Keratinocyte (primary cell): ENCODE measurements at places on chromosomes 16 and 17.

- H3K27ac ChIP-seq = no peak overlapping the region
- no peaks in the 10 kb centered on the region for H3K4me1 ChIP-seq
- no peaks in the 10 kb centered on the region for H3K27me3 ChIP-seq
These were observed 172.3 kb downstream of the C16orf78 start for GRCh38 chr16:49545741-49546448.

DNA sequence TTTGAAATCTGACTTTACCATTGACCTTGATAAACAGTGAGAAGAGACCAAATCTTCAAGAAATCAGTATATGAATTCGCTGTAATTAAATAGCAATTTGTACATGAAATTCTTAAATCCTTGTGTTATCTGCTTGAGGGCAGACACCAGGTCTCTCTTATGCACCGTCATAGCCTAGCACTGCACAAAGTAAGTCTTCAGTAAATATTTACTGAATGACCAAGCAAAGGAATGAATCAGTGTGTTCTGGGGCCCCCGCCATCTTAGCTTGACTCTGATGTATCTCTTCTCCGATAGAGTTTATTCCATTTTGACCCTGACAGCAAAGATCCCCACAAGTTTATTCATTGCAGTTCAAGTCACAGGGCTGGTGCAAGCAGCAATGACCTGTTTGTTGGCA is 328.0 kb downstream of the TMEM114 start:
- H3K27me3 ChIP-seq = no peaks in the 10 kb centered on the region
- H3K4me1 ChIP-seq = no peaks in the 10 kb centered on the region
- no peak overlapping the region for H3K4me3 ChIP-seq
- no peaks in the 10 kb centered on the region for H3K36me3 ChIP-seq

DNA sequence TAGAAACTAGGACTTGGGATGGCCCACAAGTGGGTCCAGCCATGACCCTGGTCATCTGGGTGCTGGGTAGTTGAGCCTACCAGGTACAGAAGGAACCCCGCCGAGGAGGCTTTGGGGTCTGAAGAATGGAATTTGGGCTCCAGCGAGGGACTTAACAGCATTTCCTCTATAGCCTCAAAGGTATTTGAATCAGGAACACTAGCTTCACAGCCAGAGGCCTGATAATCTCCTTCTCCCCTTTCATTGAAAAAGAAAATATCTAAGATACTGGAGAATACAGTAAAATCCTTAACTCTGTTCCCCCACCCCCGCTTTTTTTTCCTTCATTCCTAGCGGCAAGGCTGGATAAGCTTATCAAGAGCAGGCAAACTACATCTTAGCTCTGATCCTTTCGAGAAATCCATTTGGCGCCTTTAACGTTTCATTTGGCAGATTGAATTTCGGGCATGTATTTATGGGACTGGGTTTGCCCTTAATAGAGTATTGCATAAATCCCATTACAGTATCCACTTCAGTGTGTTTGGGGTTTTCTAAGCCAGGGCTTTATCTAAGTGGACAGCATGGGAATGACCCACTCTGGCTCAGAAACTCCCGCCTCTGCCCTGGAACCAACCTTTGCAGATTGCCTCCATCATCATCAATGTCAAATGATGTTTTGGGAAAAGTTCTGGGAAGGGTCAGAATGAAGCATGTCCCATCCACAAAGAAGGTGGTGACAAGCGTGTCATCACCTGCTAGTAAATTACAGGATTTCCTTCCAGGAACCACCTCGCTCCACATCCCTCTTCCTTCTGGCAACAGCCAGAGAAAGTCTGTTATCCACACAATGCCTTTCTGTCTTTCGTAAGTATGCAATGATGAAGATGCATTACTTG is 36.9 kb downstream of the XYLT1 start:
- no peaks in the 10 kb centered on the region for H3K4me1 ChIP-seq
- H3K27ac ChIP-seq = no peak overlapping the region
- no peak overlapping the region for H3K4me3 ChIP-seq
- DNase-seq = no peak

DNA sequence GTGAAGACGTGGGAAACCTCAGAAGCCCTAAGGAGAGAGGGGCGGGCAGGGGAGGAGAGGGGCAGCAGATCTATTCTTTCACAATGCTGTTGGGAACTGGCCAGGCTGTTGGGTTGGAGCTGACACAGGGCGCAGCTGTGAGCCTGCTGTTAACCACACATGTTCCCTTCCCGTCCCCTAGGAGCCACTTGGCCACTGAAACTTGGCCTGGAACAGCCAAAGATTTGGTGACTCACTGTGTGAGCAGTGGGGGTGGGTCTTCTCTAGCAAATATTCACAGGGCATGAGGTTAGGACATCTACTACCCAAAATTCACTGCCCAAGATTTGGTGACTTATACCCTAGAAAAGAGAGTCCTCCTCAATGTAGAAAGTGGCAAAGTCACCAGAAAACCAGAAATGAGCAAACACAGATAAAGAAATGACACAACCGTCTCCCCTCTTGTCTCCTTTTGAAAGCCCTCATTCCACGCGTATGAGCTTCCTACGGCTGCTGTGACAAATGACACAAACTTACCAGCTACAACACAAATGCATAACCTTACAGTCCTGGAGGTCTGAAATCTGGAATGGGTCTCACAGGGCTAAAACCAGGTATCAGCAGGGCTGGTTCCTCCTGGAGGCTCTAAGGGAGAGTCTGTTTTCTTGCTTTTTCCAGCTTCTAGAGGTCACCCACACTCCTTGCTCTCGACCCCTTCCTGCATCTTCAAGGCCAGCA is 6.3 kb downstream of the TBC1D16 start:
- no peak overlapping the region for H3K27ac ChIP-seq
- H3K4me1 ChIP-seq = peaks cover 16% of the 10 kb centered on the region
- no peaks in the 10 kb centered on the region for H3K27me3 ChIP-seq
- no peak overlapping the region for H3K4me3 ChIP-seq

DNA sequence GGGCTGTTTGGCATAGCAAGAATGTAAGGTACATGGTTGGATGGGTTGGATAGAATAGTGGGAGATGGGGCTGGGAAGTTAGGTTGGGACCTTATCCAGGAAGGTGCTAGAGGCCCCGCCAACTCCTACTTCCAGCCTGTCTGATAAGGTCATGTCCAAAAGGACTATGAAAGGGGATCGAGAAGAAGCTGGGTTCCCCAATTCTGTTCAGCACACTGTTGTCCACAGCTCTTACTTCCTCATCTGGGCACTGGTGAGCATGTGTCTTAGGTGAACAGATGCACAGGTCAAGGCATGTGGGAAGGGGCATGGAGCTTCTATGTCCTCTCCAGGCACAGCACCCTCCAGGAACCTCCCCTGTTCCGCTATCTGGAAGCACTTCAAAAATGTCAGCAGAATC is 5.6 kb upstream of the ULK2 start:
- H3K4me3 ChIP-seq = no peak overlapping the region
- no peak for DNase-seq
- peaks cover 4% of the 10 kb centered on the region for H3K27me3 ChIP-seq
- H3K4me1 ChIP-seq = no peaks in the 10 kb centered on the region

GRCh38 chr17:36118477-36119353 is 15.1 kb downstream of the CCL4 start:
- no peak overlapping the region for H3K4me3 ChIP-seq
- H3K36me3 ChIP-seq = no peaks in the 10 kb centered on the region
- no peak for DNase-seq
- no peak overlapping the region for H3K27ac ChIP-seq
- H3K4me1 ChIP-seq = no peaks in the 10 kb centered on the region
- no peaks in the 10 kb centered on the region for H3K27me3 ChIP-seq

GRCh38 chr16:23196539-23196938 is 14.0 kb downstream of the SCNN1G start:
- H3K4me1 ChIP-seq = no peaks in the 10 kb centered on the region
- no peaks in the 10 kb centered on the region for H3K36me3 ChIP-seq
- H3K4me3 ChIP-seq = no peak overlapping the region
- H3K27me3 ChIP-seq = peaks cover 4% of the 10 kb centered on the region
- no peak for DNase-seq
- H3K27ac ChIP-seq = no peak overlapping the region

- no peaks in the 10 kb centered on the region for H3K27me3 ChIP-seq
- peaks cover 10% of the 10 kb centered on the region for H3K4me1 ChIP-seq
- no peak overlapping the region for H3K4me3 ChIP-seq
- no peaks in the 10 kb centered on the region for H3K36me3 ChIP-seq
- H3K27ac ChIP-seq = no peak overlapping the region
- no peak for DNase-seq
These were observed 56.5 kb downstream of the CYTH1 start for GRCh38 chr17:78725448-78726021.

DNA sequence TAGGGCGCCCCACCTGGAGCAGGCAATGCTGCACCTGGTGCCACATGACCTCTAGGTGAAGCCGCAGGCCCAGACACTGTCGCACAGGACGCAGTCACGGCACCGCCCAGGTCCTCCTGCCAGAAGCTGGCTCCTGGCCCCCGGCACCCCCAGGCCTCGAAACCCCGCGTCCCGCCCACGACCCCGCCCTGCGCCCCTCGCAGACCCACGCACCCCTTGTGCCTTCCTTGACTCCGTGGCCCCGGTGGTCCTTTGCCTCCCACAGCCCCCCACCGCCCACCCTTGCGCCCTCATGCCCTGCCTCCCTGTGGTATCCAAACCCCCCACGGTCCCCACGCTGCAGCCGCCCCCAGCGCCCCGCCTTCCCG is 6.3 kb upstream of the C1QTNF8 start:
- no peak overlapping the region for H3K27ac ChIP-seq
- H3K27me3 ChIP-seq = peaks cover 50% of the 10 kb centered on the region
- no peaks in the 10 kb centered on the region for H3K4me1 ChIP-seq
